ENCODE measurements at places on chromosomes 5 and 9. TPM values are rescaled to one million over a fixed set of nuclear protein-coding genes. Genes with fewer than 3 reads are reported as not detected.

FABP6 gene
- 0.85 TPM for total RNA-seq

ADGRD2 gene
- total RNA-seq = 0.31 TPM

CATSPER3 gene
- 0.74 TPM for total RNA-seq

EGFLAM gene
- total RNA-seq = 4.8 TPM

TEX48 gene
- total RNA-seq = not detected

LCN2 gene
- total RNA-seq = 12.4 TPM

ZFP37 gene
- total RNA-seq = 7.4 TPM

MATR3 gene
- 185 TPM for total RNA-seq

STC2 gene
- 25.7 TPM for total RNA-seq

LEAP2 gene
- 2.5 TPM for total RNA-seq

EIF4E1B gene
- not detected for total RNA-seq

NOXA1 gene
- 14.3 TPM for total RNA-seq

ZDHHC11B gene
- total RNA-seq = 2.2 TPM

CDKN2A gene
- total RNA-seq = 9.0 TPM

DMGDH gene
- total RNA-seq = 0.48 TPM

SIT1 gene
- total RNA-seq = not detected

SHB gene
- 14.4 TPM for total RNA-seq

GPX3 gene
- 19.7 TPM for total RNA-seq

PCDHA7 gene
- total RNA-seq = 2.5 TPM

GFI1B gene
- 0.45 TPM for total RNA-seq

INSL6 gene
- not detected for total RNA-seq

PCSK5 gene
- total RNA-seq = 30.7 TPM

ARL10 gene
- total RNA-seq = 23.4 TPM

MTAP gene
- 77.4 TPM for total RNA-seq

Measured in type B pancreatic cell (in vitro differentiated cells).